RKO (cell line): ENCODE measurements at places on chromosomes 1 and 21.

DNA sequence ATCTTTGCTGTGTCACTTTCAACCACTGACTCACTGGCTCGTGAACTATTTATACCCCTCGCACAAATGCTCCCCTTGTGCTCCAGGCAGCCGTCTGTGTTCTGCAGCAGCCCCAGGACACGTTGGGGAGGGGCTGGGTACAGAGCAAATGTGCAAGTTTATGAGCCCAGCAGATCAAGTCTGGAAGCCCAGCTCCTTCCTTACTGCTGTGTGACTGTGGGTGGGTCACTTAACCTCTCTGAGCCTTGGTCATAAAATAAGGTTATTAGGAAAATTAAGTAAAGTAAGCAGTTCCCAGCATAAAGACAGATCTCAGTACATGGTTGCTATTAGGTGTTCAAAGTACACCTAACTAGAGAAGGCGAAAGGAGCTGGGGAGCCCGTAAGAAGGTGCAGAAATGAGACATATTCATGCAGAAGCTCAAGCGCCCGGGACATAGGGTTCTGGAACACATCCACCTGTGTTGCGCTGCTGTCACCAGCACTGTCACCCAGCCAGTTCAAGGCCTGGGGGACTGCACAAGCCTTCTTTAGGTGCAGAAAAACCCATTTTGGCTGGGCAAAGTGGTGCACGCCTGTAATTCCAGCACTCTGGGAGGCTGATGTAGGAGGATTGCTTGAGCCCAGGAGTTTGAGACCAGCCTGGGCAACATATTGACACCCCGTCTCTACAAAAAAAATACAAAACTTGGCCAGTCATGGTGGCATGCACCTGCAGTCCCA lies 13.8 kb downstream of the EFHD2 start:
- no peak for DNase-seq

DNA sequence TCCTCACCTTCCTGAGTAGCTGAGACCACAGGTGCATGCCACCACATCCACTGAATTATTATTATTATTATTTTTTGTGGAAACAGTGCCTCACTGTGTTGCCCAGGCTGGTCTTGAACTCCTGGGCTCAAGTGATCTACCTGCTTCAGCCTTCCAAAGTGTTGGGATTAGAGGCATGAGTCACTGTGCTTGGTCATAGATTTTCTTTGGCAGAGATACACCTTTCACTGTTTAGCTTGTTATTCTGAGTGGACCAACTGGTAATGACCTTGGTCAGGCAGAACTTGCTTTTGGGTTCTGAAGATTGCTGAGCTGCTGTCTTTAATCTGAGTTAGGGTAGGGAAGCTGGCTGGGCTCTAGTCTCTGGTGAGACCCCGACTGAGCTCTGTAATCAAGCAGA lies 66.8 kb downstream of the DNAH14 start:
- no peak for DNase-seq

DNA sequence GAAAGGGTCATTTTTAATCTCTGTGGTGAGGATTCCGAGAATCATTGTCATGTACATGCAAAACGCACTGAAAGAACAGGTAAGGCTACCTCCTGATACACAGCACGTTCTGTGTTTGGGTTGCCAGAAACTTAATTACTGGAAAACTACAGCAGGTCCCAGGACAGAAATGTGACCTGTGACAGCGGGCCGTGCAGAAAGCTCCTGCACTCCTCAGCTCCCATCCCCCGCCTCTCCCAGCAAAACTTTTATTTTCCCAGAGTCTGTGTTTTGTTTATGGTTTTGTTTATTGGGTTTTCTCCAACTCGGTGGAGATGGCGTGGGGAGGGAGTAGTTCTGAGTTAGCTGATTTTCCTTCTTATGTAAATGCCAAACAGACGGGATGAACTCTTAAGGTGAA lies 44.7 kb downstream of the SLC44A3 start:
- DNase-seq: no peak

- DNase-seq: no peak
Observed at GRCh38 chr1:147585640-147586383, 44.5 kb downstream of the BCL9 start.

- no peak for DNase-seq
Observed at GRCh38 chr1:52919051-52919722, 2.4 kb downstream of the ECHDC2 start.

GRCh38 chr1:41580520-41581172 lies 96.2 kb upstream of the EDN2 start:
- no peak for DNase-seq

DNA sequence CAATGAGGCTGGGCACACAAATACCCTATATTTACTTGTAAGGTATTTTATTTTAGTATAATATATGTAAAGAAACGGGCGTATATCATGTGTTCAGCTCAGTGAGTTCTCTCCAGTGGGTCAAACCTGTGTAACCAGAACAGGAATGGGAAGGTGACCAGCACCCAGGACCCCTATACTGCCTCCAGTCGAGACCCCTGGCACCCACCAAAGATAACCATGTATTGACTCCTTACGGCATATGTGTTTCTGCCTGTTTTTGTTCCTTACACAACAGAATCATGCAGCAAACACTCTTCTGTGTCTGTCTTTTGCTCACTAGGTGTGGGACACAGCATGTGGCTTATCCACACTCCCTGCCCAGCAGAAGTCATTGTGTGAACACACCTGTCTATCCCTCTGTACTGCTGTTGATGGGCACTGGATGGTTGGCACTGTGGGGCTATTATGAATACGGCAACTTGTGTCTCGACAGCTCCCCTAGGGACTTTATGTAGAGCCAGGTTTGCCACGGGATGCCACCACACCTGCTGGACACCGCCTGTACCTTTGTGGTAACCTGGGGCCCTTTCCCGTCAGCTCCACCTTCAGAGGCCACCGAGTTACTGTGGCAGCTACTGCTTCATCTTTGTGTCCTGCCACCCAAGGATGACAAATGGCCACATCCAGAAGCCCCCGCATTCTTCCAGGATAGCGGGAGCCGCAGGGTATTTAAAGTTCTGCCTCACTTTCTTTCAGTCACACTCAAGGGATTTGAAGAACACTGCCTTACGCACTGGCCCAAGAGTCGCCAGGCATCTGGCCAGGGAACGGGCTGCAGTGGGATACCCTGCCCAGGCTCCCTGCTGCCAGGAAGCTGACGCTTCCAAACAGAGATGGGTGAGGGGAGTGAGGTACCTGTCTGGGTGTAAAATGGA lies 23.5 kb upstream of the C2CD2 start:
- no peak for DNase-seq

DNA sequence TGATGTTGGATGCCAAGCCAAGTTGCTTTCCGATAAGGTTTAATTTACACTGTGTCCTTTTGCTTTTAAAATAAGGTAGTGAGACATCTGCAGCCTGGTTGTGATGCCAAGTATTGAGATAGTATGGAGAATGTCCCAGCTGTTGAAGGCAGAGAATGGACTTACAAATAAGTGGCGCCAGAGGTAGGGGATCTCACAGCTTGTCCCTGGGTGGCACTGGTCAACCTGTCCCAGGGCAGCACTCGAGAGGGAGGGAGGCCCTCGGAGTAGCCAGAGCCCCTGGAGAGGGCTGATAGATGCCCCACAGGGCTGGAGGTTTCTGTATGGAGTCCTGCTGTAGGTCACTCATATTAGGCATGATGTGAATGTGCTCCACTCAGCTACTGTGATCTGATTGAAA lies 98.5 kb downstream of the GALNT2 start:
- DNase-seq: no peak

GRCh38 chr1:109530457-109531087 lies 9.1 kb upstream of the GPR61 start:
- no peak for DNase-seq

DNA sequence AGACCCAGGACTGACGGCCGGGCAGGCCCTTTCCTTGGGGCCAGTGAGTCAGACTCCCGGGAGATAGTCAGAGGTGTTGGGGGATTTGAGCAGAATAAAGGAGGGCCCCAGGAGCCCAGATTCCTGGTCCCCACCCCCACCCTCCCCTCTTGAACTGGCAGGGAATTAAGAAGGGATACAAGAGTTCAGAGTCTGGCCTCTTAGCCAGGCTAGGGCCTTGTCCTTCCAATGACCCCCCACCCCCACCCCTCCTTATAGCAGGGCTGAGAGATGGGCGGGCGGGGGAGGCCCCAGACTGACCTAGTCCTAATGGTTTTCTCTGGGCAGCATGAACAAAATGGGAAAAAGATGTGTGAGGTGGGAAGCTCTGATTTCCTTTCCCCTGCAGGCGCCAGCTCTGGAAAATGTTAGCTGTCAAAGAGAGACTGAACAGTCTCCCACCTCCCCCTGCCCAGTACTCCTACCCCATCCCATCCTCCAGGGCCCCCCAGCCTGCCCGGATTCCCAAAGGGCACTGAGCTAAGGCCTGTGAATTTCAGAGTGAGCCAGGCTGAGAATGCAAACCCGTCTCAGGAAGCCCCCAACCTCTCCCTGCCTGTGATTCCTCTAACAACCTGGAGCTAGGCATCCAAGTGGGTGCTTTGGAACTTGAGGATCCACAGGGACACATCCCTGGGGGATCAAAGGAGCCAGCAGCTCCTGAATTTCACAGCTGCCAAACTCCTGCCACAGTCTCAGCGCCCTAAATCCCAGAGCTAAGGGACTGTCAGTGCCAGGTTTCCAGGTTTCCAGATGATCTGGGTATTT lies 5.8 kb upstream of the CRABP2 start:
- no peak for DNase-seq

GRCh38 chr1:204782118-204782700 lies 88.5 kb upstream of the NFASC start:
- no peak for DNase-seq

DNA sequence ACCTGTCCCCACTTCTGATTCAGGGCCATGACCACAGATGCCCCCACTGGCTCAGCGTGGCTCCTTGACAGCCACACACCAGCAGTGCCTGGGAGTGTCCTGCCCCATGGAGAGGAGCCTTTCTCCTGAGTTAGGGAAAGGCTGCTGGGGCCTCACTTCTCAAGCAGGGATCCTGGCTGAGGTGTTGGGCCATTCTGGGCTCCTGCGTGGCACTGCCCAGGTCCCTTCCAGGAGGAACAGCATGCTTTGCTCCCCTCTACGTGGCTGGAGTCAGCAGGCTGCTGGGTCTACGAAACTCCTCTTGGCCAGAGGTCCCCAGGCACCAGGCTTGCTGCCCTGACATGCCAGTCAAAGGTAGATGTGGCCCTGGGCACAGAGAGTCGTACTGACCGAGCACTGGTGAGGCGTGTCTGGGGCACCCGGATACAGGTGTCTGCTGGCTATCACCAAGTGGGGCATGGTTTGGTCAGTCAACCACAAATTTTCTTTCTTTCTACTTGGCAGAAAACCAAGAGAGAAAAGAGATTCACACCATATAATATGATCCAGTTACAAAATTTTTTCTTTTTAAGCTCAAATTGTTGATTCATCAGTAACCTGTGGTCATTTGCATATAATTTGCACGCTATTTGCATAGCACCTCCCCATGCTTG lies 4.1 kb downstream of the ADORA1 start:
- DNase-seq: no peak

DNA sequence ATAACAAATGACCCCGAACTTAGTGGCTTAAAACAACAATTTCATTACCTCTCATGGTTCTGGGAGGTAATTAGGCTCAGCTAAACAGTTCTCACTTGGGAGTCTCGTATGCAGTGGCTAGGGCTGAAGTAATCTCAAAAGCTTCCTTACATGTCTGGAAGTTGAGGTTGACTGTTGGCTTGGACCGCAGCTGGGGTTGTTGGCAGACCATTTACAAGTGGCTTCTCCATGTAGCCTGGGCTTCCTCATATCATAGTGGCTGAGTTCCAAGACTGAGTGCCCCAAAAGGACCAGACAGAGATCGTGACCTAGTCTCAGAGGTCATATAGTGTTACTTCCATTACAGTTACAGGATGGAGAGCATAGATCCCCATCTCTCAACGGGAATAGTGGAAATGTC lies 2.4 kb upstream of the POGZ start:
- DNase-seq: no peak

- no peak for DNase-seq
Observed at GRCh38 chr1:51265618-51266017, 29.5 kb downstream of the RNF11 start.

GRCh38 chr1:9235096-9235459 lies 504 bp downstream of the H6PD start:
- peak; percentile 34 for DNase-seq

- DNase-seq: peak; percentile 79
Observed at GRCh38 chr1:30816211-30817076, 58.9 kb upstream of the LAPTM5 start.

DNA sequence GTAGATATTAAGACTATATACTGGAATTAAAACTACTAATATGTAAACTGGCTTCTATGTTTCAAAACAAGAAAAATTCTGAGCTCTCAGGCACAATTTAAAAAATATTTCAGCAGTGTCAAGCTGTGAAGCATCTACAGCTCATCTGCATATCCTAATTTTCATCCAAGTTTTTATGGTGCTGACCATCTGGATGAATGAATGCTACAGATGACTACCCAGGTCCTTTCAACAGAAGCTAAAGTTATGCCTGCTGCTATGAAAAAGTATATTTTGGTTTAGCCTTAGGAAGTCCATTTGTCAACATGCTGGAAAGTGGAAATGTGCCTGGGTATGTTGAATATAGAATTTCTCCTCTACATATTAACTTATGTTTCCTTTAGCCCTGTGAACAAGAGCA lies 206.9 kb downstream of the NEGR1 start:
- DNase-seq: no peak

DNA sequence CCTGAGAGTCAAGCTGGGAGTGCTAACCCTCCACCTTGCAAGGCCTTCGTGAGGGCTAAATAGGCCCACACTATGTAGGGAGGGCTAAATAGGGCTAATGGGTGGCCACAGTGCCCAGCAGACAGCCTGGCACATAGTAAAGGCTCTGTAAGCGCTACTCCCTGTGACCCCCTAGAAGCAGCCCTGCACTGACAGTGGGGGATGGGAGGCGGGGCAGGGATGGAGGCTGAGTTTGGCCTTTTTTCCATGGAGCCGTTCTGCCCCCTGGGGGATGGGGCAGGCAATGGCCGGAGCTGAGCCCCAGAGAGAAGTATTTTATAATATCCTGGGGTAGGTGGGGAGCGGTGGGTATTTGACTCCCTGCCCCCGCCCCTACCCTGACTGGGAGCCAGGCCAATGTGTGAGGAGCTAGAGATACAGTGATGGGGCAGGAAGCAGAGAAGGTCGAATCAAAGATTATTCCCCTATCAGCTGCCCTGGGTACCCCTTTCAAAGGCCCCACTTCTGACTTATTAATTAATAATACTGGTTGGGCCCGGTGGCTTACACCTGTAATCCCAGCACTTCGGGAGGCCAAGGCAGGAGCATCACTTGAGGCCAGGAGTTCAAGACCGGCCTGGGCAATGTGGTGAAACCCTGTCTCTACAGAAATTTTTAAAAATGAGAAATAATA lies 42.3 kb downstream of the LACTBL1 start:
- DNase-seq: peak; percentile 42

DNA sequence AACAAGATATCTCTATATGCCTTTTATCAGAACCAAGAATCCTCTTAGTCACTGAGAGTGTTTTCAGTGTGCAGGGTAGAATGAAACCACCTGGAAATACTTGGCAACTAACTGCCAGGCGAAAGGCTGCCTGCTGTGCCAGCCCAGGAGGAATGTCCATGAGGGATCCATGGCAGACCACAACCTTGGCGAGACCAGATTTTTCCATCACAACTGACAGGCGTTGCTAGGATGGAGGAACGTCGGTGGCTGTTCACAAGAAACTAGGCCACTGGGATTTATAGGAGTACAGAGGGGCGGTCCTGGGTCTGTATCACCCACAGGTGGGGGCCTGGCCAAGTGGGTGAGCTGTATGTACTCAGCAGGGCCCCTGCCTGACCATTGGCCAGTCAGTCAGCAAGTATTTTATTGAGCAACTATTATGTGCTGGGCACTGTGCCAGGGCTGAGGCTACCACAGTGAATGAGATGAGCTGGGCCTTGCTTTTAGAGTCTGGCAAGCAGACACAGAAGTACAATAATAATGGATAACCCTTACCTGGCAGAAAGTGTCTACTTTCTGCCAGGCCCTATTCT lies 199.4 kb downstream of the FOXD2 start:
- DNase-seq: no peak

- DNase-seq: no peak
Observed at GRCh38 chr1:221693087-221693486, 48.8 kb downstream of the DUSP10 start.
